Stomach (tissue), 19 donors: ENCODE measurements at places on chromosomes 16 and 17. TPM values are rescaled to one million over a fixed set of nuclear protein-coding genes. Genes with fewer than 3 reads are reported as not detected.

- peak overlapping the region; percentile 41 for H3K4me3 ChIP-seq
- H3K4me1 ChIP-seq, result peaks cover 85% of the 10 kb centered on the region
- no peak for DNase-seq
These were observed 4.8 kb upstream of the SIRT7 start for GRCh38 chr17:81922566-81923301.

Gene TMEM238L
- total RNA-seq, result 72.4 TPM

DNA sequence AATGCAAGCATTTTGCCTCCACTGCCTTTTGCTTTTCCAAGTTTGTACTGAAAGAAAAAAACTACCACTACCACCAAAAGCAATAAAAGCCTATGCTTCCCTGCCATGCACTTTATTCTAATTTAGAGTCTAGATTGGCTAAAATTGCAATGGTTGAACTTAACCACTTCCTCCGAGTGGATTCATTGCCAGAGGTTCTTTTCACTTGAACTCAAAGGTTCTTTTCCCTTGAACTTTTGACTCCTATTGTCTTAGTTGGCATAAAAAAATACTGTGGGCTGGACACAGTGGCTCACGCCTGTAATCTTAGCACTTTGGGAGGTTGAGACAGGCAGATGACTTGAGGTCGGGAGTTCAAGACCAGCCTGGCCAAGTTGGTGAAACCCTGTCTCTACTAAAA lies 319.8 kb upstream of the GOT2 start:
- no peaks in the 10 kb centered on the region for H3K36me3 ChIP-seq
- H3K27ac ChIP-seq, result no peak overlapping the region
- no peak for DNase-seq
- no peak overlapping the region for H3K4me3 ChIP-seq

DNA sequence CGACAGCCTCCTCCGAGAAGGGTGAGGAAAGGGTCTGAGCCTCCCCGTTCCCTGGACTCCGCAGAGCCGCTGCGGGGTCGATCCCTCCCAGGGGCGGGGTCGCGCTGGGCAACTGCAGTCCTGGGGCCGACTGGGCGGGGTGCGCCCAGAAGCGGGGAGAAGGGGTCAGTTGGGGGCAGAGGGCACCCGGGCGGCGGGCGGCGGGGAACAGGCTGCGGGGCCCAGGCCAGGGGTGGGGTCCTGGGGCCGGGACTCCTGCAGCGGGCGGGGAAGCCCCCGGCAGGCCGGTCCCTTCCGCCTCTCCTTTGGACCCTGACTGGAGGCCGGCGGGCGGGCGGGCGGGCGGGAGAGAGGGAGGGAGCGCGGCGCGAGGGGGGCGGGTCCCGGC lies 352 bp downstream of the GGNBP2 start:
- H3K27me3 ChIP-seq, result no peaks in the 10 kb centered on the region

DNA sequence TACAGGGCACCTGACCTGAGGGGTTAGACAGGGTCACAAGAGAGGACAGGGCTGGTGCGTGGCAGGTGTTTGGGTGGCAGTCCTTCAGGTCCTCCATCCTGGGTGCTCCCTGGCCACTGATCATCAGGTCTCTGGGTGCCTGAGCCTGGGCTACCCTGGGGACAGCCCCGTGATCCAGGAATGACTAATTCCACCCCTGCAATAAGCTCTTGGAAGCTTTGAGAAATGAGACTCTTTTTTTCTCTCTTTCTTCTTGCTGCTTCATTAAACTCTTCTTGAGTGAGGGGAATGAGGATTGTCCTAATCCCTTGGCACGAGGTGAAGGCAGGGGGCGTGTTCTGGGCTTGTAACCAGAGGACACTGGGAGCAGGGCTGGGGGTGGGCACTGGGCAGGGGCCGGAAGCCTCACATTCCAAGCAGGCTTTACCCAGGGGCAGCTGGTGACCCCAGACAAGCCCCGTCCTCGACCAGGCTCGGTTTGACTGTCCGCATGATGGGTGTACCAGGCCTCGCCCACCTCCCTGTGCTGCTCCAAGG lies 21.4 kb upstream of the SPNS2 start:
- peak overlapping the region; percentile 79 for H3K27ac ChIP-seq
- no peaks in the 10 kb centered on the region for H3K27me3 ChIP-seq
- peaks cover 68% of the 10 kb centered on the region for H3K4me1 ChIP-seq
- no peak overlapping the region for H3K4me3 ChIP-seq

Gene CD300LD
- not detected for total RNA-seq

- no peak for DNase-seq
- no peak overlapping the region for H3K27ac ChIP-seq
- no peaks in the 10 kb centered on the region for H3K27me3 ChIP-seq
- H3K4me1 ChIP-seq, result peaks cover 10% of the 10 kb centered on the region
- no peak overlapping the region for H3K4me3 ChIP-seq
- no peaks in the 10 kb centered on the region for H3K36me3 ChIP-seq
These were observed 53.2 kb upstream of the SIAH1 start for GRCh38 chr16:48438414-48438813.

DNA sequence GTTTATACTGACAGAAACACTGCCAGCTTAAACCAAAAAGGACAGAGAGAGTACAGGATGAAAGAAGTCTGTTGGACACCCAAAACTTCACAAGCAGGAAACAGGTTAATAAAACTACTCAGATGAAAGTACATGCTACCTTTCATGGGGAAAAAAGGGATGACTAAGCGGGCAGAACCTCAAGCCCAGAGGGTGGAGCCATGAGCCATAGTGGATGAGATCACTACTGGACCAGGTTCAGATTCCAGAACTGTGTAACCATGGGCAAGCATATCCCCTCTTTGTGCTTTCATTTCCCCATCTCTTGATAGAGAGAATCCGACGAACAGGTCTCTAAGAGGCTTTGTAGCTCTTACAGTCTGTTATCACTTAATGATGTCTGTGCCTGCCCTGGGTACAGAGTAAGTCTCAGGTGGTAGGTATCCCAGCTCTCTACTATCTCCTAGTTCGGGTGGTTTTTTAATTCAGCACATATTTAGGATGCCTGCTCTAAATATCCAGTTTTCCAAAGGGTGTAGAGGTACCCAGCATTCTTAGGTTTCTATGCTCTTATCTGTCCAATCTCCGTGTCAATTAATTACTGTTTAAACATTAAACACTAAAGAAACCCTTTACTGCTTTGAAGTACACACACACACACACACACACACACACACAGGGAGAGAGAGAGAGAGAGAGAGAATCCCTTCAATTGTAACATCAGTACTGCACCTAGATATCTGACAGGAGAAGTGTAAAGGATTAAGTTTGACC lies 206.7 kb downstream of the ZNF423 start:
- H3K4me3 ChIP-seq, result no peak overlapping the region
- H3K27ac ChIP-seq, result no peak overlapping the region
- no peaks in the 10 kb centered on the region for H3K4me1 ChIP-seq
- DNase-seq, result no peak

DNA sequence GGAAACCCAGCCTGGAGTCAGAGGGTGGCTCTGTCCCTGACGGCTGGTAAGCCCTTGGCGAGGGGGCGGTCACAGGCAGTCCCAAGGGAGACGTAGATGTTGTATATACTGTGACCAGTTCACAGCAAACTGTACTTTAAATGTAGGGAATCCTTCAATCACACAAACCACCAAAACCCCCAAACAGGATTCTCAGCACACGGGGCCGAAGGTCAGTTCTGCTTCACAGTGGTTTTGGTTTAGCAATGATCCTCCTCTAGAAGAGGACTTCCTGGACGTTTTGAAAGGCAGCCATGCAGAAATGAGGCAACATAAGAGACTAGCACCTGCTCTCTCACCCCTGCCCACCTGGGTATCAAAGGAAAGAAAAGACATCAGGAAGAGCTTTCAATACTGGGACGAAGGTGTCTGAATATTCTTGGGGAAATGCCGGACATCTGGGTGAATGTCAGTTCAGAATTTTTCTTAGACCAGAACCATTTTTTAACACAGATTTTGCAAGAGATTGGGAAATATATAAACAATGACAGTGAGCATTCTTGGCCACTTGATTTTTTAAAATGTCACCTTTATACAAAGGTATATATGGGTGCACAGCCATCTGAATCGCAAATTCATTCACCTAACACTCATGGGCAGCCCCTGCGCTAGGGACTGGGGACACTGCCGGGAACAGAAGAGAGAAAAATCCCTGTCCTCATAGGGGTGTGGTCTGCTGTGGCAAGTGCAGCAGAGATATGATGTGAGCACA lies 74.2 kb downstream of the CRISPLD2 start:
- peaks cover 99% of the 10 kb centered on the region for H3K36me3 ChIP-seq
- no peaks in the 10 kb centered on the region for H3K27me3 ChIP-seq
- H3K4me1 ChIP-seq, result no peaks in the 10 kb centered on the region
- H3K4me3 ChIP-seq, result no peak overlapping the region
- peak overlapping the region; percentile 69 for H3K27ac ChIP-seq
- no peak for DNase-seq

GRCh38 chr17:8894673-8895578 lies 27.5 kb upstream of the PIK3R6 start:
- peaks cover 11% of the 10 kb centered on the region for H3K4me1 ChIP-seq
- H3K27ac ChIP-seq, result no peak overlapping the region
- H3K36me3 ChIP-seq, result no peaks in the 10 kb centered on the region
- H3K27me3 ChIP-seq, result no peaks in the 10 kb centered on the region

GRCh38 chr17:77294761-77295160 lies 154.0 kb downstream of the SEC14L1 start:
- H3K27me3 ChIP-seq, result no peaks in the 10 kb centered on the region
- no peak overlapping the region for H3K4me3 ChIP-seq
- H3K36me3 ChIP-seq, result no peaks in the 10 kb centered on the region
- H3K27ac ChIP-seq, result no peak overlapping the region

GRCh38 chr17:6075845-6076244 lies 5.7 kb downstream of the WSCD1 start:
- no peak overlapping the region for H3K4me3 ChIP-seq
- no peak overlapping the region for H3K27ac ChIP-seq
- DNase-seq, result no peak
- peaks cover 6% of the 10 kb centered on the region for H3K36me3 ChIP-seq
- H3K4me1 ChIP-seq, result peaks cover 7% of the 10 kb centered on the region
- H3K27me3 ChIP-seq, result no peaks in the 10 kb centered on the region

DNA sequence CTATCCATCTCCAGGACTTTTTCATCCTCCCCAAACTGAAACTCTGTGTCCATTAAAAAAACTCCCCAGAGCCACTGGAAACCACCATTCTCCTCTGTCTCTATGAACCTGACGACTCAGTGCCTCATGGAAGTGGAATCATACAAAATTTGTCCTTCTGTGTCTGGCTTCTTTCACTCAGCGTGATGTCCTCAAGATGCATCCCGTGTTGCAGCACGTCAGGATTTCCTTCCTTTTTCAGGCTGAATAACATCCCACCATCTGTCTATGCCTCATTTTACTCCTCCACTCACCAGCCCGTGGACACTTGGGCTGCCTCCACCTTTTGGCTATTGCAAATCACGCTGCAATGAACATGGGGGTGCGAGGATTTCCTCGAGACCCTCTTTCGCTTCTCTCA lies 12.6 kb upstream of the ALDH3A1 start:
- H3K36me3 ChIP-seq, result no peaks in the 10 kb centered on the region
- peaks cover 6% of the 10 kb centered on the region for H3K27me3 ChIP-seq
- H3K4me3 ChIP-seq, result no peak overlapping the region
- H3K4me1 ChIP-seq, result peaks cover 5% of the 10 kb centered on the region
- no peak for DNase-seq

Gene GINS2
- total RNA-seq, result not detected

DNA sequence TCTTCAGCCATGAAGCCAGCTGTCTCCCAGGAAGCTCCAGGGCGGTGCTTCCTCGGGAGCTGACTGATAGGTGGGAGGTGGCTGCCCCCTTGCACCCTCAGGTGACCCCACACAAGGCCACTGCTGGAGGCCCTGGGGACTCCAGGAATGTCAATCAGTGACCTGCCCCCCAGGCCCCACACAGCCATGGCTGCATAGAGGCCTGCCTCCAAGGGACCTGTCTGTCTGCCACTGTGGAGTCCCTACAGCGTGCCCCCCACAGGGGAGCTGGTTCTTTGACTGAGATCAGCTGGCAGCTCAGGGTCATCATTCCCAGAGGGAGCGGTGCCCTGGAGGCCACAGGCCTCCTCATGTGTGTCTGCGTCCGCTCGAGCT lies 14.1 kb downstream of the STH start:
- no peaks in the 10 kb centered on the region for H3K4me1 ChIP-seq
- no peak overlapping the region for H3K27ac ChIP-seq
- no peaks in the 10 kb centered on the region for H3K36me3 ChIP-seq
- no peaks in the 10 kb centered on the region for H3K27me3 ChIP-seq
- no peak overlapping the region for H3K4me3 ChIP-seq

GRCh38 chr16:58379736-58380135 lies 12.5 kb upstream of the GINS3 start:
- no peak for DNase-seq
- H3K27ac ChIP-seq, result no peak overlapping the region
- no peaks in the 10 kb centered on the region for H3K4me1 ChIP-seq
- no peaks in the 10 kb centered on the region for H3K27me3 ChIP-seq
- no peaks in the 10 kb centered on the region for H3K36me3 ChIP-seq
- H3K4me3 ChIP-seq, result no peak overlapping the region

- H3K4me3 ChIP-seq, result peak overlapping the region; percentile 36
- H3K27ac ChIP-seq, result peak overlapping the region; percentile 59
- no peak for DNase-seq
- peaks cover 15% of the 10 kb centered on the region for H3K4me1 ChIP-seq
- peaks cover 11% of the 10 kb centered on the region for H3K27me3 ChIP-seq
These were observed 17.3 kb downstream of the CARD14 start for GRCh38 chr17:80187090-80187489.

Gene CFAP97D1
- not detected for total RNA-seq

Gene TBC1D3C
- not detected for total RNA-seq

Gene DDX52
- total RNA-seq, result 11.1 TPM

Gene C16orf92
- total RNA-seq, result not detected

DNA sequence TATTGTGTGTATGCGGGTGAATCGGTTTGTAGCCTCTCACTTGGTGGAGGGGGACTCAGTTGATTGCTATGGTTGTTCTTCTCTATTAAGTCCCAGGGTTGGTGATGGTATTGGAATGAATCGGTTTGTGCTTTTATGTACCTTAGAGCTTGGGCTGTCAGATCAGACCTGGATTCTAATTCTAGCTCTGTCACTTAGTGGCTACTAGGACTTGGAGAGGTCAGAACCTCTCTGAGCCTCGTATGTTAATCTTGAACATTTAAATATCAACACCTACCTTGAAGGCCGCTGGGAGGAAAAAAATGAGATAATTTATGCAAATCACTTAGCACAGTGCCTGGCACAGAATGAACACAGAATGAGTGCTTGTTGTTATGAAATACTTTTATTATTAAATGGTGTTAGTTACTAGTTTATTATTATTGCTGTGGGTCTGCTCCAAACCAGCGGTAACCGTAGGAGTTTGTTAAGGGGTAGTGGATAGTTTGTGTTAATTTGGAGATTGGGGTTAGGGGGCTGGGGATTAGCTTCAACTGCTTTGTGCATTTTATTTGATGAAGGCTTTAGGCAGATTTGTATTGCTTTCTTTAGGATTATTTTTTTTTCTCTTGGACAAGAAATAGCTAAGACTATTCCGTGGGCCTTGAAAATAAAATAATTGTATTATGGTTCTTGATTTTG lies 3.5 kb downstream of the KDM6B start:
- peaks cover 10% of the 10 kb centered on the region for H3K36me3 ChIP-seq
- DNase-seq, result no peak
- no peaks in the 10 kb centered on the region for H3K27me3 ChIP-seq
- peak overlapping the region; percentile 72 for H3K4me3 ChIP-seq
- peak overlapping the region; percentile 96 for H3K27ac ChIP-seq
